Mesenchymal stem cell (in vitro differentiated cells and primary cell): ENCODE measurements at places on chromosomes 4 and X.

DNA sequence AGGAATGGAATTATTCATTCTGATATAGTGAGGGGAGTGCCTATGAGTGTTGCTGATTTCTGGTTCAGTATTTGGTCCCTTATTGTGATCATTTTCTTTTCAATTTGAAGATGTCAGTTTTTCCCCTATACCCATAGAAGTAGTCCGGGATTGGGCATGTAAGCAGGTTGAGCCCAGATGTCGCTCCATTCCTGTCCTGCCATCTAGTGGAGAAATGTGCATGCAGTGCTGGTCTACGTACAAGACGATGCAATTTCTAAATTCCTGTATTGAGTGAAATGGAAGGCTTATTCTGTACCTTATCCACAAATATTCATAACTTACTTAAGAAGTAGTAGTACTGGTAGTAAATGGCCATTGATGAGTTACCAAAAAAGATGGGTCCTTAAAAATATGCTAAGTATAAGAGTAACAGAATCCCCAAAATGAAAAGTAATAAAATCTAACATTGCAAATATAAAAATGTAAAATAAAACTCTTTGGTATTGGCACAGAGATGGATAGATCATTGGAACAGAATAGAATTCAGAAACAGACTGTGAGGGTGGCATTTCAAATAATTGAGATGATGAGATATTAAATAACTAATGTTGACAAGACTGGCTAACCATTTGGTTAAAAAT is 60.9 kb downstream of the UGT8 start:
- DNase-seq, result peak; percentile 60

DNA sequence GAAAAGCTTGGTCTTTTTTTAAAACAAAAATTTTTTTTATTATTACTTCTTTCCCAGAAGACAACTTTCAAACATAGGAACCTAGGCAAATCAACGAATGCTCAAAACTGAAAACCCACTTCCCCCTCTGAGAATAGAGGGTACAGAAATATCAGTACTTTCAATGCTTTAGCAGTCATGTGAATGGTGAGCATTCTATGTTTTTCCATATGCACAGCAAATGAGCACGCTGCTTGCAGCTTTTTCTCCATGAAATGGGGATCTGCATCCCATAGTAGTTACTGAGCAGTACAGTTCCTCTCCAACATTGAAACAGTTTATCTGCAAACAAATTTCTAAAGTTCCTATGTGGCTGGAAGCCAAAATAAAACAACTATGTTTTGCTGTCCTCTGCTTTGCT is 108.4 kb upstream of the BMP2K start:
- no peak for DNase-seq

- DNase-seq, result no peak
Observed at GRCh38 chr4:182553653-182554052, 310.5 kb downstream of the TENM3 start.

DNA sequence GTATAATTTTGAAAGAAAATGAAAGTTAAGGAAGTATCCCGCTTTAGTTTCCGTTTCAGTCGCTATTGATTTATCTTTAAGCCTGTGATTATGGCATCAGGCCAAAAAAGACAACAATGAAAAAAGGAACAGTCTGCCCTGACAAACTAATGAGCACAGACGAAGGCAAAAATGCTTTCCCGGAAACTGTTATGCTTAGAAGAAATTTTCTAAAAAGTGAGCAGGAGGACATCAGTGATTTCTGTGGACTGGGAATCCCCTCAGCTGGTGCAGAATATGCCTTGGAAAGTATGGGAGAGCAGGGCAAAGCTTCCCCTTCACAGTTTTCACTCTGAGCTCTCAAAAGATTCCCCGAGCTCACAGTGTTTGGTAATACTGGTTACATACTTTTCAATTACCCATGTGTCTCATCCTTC is 5.1 kb upstream of the CXCL10 start:
- no peak for DNase-seq

DNA sequence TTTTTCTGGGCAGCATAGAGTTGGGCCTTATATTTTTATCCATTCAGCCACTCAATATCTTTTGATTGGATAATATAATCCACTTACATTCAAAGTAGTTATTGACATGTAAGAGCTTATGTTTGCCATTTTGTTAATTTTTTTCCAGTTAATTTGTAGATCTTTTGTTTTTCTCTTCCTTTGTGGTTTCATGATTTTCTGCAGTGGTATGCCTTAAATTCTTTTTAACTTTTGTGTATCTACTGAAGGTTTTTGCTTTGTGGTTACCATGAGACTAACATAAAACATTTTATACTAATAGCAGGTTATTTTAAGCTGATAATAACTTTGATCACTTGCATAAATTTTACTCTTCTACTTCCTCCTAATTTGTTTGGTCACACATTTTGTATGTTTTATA is 140.8 kb upstream of the GATB start:
- no peak for DNase-seq

- DNase-seq, result no peak
Observed at GRCh38 chr4:31923634-31924033, 1203.5 kb downstream of the PCDH7 start.

- DNase-seq, result no peak
Observed at GRCh38 chr4:57125996-57126395, 15.8 kb upstream of the IGFBP7 start.

- DNase-seq, result no peak
Observed at GRCh38 chr4:114116861-114117260, 137.4 kb upstream of the ARSJ start.

GRCh38 chr4:121800638-121800960 is 524 bp upstream of the EXOSC9 start:
- DNase-seq, result no peak

DNA sequence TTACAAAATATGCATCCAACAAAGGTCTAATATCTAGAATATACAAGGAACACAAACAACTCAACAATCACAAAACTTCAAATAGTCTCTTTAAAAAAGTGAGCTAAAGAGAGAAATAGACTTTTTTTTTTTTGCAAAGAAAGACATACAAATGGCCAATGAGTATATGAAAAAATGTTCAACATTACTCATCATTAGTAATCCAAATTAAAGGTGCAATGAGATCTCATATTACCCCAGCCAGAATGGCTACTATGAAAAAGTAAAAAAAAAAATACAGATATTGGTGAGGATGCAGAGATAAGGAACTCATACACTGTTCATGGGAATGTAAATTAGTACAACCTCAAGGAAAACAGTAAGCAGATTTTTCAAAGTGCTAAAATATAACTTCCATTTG is 24.1 kb downstream of the AGTR2 start:
- no peak for DNase-seq

GRCh38 chrX:146615628-146616348 is 193.8 kb upstream of the CXorf51B start:
- DNase-seq, result no peak

DNA sequence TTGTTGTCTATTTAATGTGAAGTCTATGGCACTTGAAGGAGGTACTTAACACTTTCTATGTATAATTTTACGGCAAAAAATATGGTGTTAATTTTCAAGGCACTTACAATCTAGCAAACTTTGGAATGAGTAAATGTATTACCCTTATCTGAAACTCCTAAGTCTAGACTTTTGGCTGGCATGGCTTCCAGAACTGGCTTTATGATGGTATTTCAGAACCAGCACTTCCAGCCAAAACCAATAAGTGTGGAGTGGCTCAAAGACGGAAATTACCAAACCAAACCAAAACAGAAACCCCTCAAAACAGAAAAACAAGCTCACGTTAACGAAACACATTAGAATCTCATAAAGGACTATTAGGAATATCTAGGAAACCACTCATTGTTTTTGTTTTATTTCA is 205.6 kb upstream of the HAND2 start:
- DNase-seq, result no peak

DNA sequence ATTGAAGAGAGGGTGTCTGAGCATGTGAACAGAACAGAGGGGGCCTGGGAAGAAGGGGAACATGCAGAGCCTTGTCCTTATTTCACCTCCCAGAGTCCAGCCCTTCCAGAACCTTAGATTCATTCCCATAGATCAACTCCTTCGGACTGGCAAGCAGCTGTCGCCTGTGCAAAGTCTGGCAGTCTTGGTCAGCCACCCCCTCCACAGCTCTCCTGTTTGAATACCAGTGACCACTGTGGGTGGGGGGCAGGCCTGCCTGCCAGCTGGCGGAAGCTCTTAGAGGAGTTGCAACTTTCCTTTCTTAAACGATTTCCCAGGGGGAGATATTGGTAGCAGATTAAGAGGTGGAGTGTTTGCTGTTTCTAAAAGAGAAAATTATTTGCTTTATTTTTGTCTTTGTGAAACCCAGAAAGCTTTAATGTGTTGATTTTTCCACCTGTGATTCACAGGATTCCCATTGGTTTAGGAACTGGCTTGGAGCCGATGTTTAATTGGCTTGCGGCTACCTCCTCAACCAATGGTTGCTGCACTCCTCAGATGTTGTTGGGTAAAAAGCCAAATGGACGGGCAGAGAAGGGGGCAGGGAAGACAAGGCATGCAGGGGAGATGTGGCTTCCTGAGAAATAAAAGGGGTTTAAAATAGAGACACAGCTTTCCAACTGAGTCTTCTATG is 62.2 kb upstream of the PRPS1 start:
- DNase-seq, result peak; percentile 79

DNA sequence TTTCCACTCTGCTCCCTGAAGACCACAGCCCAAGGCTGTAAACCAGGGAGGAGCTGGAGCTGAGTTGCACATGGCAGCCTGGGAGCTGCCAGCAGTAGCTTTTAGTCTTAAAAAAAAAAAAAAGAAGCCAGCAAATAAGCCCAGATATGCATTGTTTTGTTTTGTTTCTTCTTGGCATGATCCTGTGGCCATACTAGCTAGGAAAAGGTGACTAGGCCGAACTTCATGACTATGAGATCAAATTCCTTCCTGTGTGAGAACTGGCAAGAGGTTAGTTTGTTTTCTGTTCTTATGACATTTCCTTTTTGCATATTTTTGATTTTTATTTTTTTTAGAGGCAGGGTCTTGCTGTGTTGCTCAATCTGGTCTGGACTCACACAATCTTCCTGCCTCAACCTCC is 323.3 kb downstream of the DCTD start:
- DNase-seq, result no peak

GRCh38 chr4:101418466-101418865 is 71.1 kb upstream of the PPP3CA start:
- no peak for DNase-seq

GRCh38 chrX:40152173-40152711 is 54.5 kb upstream of the BCOR start:
- DNase-seq, result peak; percentile 49

GRCh38 chr4:83503974-83504373 is 19.1 kb upstream of the ABRAXAS1 start:
- no peak for DNase-seq

DNA sequence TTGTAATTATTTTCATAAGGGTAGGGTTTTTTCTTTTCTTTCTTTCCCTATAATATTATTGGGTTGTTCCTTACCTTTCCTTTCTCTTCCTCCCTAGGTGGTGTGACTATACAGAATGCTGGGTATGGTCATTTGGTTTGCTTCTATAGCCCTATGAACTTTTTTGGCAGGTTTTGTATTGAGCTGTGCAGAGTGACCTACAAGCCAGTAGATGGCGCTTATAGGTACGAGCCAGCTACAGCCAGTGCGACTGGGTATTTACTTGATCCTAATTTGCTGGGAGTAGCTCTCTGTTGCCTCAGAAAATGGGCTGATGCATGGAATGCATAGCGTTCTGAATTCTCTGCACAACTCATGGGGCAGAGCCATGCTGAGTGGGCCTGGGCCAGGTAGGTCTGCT is 423.3 kb downstream of the MAGEE1 start:
- DNase-seq, result no peak

DNA sequence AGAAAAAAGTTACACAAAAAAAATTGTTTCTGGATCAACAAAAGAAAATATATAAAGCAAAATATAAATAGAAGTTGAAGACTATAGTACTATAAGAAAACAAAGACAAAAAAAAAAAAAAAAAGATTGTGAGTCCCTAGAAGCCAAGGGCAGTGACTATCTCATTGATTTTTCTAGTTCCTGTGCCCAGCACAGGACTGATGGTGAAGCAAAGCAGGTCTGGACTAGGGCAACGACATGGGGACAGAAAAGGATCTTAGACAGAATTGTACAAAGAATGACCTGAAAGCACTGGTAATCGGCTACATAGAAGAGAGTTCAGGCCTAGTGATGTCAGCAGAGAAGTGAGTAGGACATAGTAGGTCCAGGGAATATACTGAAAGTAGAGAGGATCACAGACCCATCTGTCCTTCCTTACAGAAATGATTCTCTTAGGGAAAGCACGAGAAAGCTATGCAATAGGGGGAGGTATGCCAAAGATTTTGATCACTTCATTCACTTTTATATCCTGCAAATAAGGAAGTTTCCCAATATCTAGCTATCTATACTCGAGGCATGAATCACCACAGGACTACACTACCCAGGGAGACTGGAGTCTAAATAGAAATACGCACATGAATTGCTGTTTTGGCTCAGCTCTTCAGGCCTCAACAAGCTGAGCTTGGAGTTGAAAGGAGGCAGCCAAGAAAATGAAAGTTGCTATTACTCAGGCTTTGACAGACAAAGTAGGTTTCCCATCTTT is 230.9 kb upstream of the GPC4 start:
- DNase-seq, result peak; percentile 26

- DNase-seq, result no peak
Observed at GRCh38 chr4:127446427-127446885, 186.3 kb upstream of the INTU start.

GRCh38 chrX:154409222-154409871 is at the start of gene DNASE1L1:
DNASE1L1 (minus strand) TSS chrX:154409254; CDS start chrX:154405568, 3,686 bp downstream.
- DNase-seq, result peak; percentile 91

GRCh38 chr4:152269448-152270191 is 266.3 kb downstream of the FBXW7 start:
- no peak for DNase-seq

- no peak for DNase-seq
Observed at GRCh38 chr4:39963656-39964055, 14.1 kb downstream of the PDS5A start.

- DNase-seq, result no peak
Observed at GRCh38 chrX:41737065-41737464, 13.1 kb downstream of the GPR82 start.

DNA sequence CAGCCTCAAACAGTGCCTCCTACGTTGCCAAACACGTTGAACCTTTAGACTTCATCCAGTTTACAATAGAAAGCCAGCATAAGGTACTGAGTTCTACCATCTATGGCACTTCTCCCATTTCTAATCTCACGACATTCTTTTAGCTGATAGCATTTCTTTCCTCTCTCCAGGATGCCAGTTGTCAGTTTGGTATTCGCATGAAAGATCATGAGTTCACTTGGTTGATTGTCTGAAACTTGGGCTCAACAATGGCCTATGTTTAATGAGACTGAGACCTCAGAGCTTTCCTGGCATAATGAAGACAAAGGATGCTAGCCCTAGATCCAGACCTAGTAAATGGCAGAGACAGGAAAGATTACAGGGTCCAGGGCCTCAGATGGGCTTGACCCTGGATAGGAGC is 69.2 kb upstream of the SPRY1 start:
- no peak for DNase-seq

DNA sequence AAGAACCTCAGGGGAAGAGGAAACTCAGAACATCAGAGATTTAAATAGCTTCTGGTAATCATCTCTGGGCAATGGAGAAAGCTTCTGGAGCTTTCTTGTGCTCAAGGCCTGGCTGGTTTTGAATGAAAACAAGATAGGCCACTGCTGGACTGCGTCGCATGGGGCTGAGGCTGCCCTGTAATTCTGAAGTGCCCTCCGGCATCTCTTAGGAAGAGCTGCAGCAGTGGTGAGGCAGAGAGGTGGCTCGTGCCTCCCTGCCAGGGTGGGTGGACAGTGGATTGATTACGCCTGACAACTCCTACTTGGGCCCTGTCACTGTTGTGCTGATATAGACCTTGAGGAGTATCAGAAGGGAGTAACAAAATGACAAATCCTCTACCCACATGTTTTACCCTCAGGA is 279.7 kb downstream of the NR3C2 start:
- no peak for DNase-seq
